ENCODE measurements at places on chromosomes 2 and 18. TPM values are rescaled to one million over a fixed set of nuclear protein-coding genes. Genes with fewer than 3 reads are reported as not detected.

DNA sequence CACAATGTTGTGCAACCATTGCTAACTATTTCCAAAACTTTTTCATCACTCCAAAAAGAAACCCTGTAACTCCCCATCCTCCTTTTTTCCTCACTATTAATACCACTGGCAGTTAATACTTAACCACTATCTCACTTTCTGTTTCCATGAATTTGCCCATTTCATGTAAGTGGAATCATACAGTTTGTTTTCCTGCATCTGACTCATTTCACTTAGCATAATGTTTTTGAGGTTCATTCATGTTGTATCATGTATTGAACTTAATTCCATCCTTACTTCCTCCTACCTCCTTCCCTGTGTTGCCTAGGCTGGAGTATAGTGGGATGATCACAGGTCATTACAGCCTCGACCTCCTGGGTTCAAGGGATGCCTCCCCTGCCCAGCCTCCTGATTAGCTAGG lies 68.3 kb downstream of the FAM117B start:
- no peak for DNase-seq

DNA sequence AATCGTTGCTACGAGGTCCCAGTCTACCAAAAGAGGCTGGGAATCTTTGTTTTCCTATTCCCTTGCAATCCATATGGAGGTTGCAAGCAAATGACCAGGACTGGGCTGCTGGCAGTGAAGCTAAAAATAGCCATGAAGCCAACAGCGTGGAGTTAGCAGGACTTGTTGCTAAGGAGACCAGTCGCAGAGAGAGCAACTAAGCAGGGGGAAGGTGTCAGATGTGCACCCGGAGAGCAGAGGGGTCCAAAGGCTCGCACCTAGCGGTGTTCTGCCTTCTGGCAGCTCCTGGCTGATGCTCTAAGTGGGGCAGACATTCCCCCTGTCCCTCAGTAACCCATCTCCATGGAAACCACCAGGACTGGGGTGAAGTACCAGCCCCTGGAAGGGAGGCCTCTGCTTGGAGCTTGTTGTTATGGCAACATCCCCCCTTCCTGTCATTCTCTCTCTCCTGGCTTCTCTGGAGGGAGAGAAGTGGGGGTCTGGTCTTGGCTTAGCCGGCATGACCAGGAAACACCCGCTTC lies 84.6 kb downstream of the DNMT3A start:
- no peak for DNase-seq

DNA sequence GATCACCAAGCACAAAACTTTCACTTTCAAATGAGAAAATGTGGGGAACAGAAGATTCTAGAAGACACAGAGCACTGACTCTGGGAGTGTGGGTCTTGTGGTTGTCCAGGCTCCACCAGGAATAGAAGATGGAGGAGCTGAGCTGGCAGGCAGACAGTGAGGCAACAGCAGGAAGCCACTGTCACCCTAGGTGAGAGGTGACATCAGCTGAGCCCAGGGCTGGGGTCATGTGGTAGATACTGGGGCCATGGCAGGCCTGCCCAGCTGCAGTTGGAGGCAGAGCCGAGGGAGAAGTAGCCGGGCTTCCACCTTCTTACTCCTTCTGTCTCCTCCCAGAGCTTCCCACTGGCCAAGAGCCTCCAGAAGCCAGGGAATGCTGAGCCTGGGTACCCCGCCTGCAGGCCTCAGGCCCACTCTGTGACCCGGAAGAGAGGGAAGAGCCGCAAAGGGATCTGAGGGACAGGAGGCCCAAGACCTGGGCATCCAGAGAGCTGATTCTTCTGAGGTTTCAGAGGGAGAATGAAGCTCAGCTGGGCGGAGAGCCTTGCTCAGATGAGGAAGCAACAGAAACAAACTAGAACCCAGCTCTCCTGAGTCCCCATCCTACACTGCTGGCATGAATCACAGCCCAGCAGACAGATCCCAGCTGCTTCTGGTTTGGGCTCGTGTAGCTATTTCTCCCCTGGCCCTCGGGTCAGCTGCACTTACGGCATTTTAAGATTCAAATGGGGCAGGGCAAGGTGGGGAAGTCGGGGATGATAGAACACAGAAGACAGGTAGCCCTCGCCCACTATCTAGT lies 39.8 kb upstream of the ASAP2 start:
- DNase-seq = no peak

GRCh38 chr18:52216109-52216508 lies 123.9 kb upstream of the DCC start:
- no peak for DNase-seq

DNA sequence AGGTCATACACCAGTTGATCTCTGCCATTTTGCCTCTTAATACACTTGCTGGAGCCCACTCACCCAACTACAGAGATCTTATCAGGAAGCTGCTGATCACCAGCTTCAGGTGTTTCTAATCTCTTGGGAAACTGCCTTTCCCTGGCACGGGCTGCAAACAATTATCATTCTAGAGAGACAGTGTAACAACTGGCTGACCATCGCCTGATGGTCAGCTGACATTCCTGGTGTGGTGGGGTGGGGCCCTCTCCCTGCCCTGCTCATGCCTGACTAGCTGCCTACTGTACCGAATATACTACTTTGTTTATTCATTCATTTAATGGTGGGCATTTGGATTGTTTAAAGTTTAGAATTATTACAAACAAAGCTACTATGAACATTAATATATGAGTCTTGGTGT lies 311.5 kb downstream of the CBLN2 start:
- DNase-seq = no peak

DNA sequence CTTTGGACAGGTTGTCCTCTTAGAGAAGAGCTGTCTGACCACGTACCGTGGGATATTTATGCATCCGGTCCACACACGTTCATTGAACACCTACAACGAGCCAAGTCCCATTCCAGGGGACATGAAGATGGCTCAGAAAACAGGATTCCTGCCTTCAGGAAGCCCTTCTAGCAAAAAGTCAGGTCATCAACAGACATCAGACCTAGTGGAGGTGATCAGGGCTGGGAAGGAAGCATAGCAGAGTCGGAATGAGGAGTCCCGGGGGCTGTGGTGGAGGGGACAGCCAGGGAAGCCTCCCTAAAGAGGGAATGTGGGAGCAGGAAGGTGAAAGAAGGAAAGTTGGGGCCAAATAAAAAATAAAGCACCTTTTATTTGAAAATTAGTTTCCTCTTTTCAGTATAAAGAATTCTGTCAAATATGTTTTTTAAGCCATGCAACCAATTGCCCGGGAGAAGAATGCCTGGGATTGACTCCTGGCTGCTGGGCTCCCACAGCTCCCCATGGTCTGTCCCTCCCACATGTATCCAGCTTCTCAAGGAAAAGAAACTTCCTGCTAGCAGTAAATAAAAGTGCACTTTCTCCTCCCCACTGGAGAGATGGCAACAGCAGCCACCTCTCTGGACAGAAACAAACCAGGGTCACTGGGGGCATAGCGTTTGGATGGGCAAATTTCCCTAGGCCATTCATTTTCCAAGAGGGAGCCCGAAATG lies 144.8 kb downstream of the SMAD7 start:
- no peak for DNase-seq

- DNase-seq = no peak
These were observed 9.6 kb downstream of the PTPRM start for GRCh38 chr18:7576685-7577084.

GRCh38 chr2:146321175-146321574 lies 1523.7 kb upstream of the ACVR2A start:
- no peak for DNase-seq

GRCh38 chr2:215799194-215799593 lies 214.2 kb downstream of the MREG start:
- no peak for DNase-seq

GRCh38 chr2:164498836-164499235 lies 122.4 kb downstream of the GRB14 start:
- no peak for DNase-seq

GRCh38 chr2:182368446-182368845 lies 58.4 kb downstream of the PDE1A start:
- no peak for DNase-seq

- DNase-seq = no peak
These were observed 53.6 kb upstream of the CAB39 start for GRCh38 chr2:230658877-230659652.

- DNase-seq = peak; percentile 59
These were observed 2.9 kb upstream of the BCL2L11 start for GRCh38 chr2:111117598-111118480.

GRCh38 chr2:71789556-71790204 lies 336.3 kb downstream of the DYSF start:
- DNase-seq = no peak

- DNase-seq = no peak
These were observed 64.7 kb upstream of the TLK1 start for GRCh38 chr2:171225302-171225980.

DNA sequence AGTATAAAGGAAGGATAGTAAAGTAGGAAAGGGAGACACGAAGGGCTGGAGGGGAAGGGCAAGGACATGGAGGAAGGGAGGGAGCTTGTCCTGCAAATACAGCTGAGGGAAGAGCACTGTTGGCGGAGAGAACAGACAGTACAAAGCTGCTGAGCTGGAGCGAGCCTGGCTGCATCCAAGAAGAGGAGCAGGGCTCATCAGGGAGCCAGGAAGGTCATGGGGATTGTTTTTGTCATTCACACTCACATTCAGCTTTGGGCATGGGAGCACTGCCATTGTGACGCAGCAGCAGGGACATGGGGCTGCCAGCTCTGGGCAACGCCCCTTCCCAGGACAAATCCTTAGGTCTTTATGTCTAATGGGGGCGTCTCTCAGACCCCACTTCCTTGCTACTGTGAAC lies 125.1 kb downstream of the COPS8 start:
- no peak for DNase-seq

GRCh38 chr2:96396095-96396494 lies 60.5 kb downstream of the NCAPH start:
- DNase-seq = no peak

GRCh38 chr2:69053416-69053965 lies 40.5 kb downstream of the ANTXR1 start:
- DNase-seq = no peak

DNA sequence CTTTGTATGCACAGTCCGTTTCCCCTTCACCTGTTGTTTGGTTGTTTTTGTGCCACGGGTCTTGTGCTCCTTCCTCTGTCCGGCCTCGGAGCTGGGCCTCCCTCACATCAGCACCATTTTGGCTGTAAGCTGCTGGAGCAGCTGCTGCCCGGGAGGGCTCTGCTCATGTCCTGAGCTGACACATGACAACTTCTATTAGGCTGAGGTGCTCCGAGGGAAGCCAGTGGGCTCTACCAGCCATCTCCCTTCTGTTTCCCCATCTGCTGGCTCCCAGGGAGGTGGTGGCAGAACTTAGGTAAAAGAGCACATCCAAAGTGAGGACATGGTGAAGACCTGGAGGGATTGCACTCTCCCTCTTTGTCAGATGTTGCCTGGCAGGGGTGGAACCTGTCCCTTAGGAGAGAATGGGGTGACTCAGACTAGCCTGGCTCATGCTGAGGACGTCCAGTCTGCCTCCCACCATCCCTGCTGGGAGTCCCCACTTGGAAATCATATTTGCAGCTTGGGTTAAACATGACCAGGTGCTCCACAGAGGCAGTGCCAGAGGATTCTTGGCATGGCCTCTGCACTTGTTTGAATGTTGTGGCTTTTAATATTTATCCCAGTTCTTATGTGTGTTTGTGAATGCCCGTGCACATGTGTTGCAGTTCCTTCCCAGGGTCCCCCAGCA lies 49.8 kb upstream of the TNP1 start:
- no peak for DNase-seq

- no peak for DNase-seq
These were observed 12.1 kb upstream of the KDSR start for GRCh38 chr18:63378919-63379638.

DNA sequence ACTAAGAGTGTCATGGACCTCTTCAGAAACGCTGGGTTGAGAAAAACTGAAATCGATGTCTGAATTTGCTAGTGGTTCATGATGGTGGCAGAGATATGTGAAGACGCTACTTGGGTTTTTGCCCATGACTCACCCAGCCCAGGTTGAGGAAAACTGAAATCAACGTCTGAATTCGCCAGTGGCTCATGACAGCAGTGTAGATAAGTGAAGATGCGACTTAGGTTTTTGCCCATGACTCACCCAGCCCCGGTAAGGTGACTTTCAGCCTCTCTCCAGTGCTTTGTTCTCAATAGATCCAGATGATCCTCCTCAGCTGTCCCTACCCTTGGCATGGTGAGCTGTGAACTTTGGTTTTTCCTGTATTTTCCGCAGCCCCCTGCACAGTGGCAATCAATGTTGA lies 105.3 kb upstream of the SIX3 start:
- DNase-seq = no peak

DNA sequence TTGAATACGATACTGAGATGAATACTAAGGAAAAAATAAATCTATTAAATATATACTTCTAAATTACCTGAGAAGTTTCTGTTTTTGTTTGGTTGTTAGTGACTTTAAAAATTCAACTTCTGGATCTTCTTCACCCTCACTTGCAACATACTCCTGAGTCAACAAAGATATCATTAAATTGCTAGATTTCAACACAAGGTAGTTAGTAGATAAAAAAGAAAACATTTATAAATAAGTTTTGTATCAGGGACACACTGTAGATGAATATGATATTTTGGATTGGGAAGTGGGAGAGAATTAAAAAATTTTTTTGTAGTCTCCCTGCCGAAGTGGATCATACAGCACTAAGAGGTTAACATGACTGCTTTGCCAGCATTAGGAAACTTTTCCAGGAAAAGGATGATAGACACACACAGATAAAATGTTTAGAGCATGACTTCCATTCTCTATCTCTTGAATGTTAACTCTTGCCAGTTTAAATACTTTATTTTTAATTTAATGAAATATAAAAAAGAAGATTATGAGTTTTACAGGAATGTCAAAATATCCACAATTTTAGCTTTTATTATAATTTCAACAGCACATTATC lies 15.9 kb downstream of the SP9 start:
- no peak for DNase-seq

DNA sequence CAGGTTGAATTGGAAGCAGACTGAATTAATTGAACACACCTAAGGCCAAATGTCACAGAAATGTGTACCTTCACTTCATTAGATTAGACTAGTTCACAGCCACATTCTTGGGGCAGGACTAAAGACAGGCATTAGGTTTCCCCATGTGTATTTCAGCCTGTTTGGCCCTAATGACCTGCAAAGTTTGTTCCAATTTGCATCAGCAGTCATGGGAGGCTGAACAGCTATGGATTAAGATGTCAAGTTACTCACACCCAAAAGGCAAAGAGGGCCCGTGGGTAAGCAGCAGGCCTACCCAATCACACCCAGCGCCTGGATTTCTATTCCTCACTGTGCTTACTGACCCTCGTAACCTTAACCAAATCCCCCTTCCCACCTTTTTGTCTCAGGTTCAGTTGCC lies 99.6 kb upstream of the RIOK3 start:
- DNase-seq = no peak

GRCh38 chr2:3650140-3650920 lies 7.7 kb upstream of the ALLC start:
- DNase-seq = no peak

GRCh38 chr2:48120759-48121242 lies 214.5 kb upstream of the FBXO11 start:
- DNase-seq = no peak

The GAREM2 gene
- 6.0 TPM for total RNA-seq

The KLHL14 gene
- total RNA-seq = 0.29 TPM

The EMILIN1 gene
- 1.5 TPM for total RNA-seq

The SKOR2 gene
- not detected for total RNA-seq

The SERPINB11 gene
- not detected for total RNA-seq

The RNF144A gene
- total RNA-seq = 40.0 TPM

The CFAP221 gene
- total RNA-seq = not detected

The GKN2 gene
- total RNA-seq = not detected

The SCG2 gene
- not detected for total RNA-seq

The FAM161A gene
- total RNA-seq = 2.1 TPM

Measured in naive thymus-derived CD4-positive, alpha-beta T cell (primary cell).